ENCODE measurements at places on chromosomes 12 and 14.
A peak's percentile ranks its signal among the peaks of the same experiment; 100 is the strongest.

GRCh38 chr14:61559641-61560201, 135.6 kb upstream of the HIF1A start:
- DNase-seq: no peak

DNA sequence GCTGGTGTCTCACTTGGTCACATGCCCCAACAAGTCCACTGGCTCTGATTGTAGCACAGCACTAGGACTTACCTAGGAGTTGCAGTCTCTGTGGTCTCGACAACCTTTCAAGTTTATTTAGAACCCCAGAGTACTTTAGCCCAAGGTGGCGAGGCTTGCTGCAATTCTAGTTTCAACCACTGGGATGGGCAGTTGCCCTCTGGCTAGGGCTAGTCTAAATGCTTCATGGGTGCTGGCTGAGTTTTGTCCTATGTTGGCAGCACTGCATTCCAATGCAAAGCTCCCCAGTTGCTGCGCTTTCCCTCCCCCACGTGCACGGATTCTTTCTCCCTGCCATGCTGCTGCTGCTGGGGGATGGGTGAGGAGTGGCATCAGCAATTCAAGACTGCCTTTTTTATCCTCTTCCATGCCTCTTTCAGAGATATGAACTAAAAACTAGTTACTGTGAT, 207.9 kb downstream of the SYNE2 start:
- DNase-seq: peak; percentile 12

DNA sequence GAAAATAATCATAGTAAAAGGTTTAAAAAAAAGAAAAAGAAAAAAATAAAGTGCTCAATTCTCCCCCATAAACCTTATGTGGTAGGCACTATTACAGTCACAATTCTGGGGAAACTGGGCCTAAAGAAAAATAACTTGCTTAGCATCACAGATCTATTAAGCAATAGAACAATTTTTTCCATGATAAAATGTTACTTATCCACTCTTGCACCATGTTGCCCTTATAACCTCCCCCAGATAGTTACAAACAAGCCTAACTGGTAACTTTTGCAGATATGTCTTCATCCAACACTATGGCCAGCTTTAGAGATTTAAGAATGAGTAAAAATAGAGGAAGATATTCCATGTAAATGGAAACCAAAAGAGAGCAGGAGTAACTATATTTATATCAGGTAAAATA, 164.8 kb downstream of the DUSP6 start:
- DNase-seq: no peak

GRCh38 chr14:95375539-95376109, 55.9 kb upstream of the CLMN start:
- DNase-seq: no peak

GRCh38 chr12:103816663-103817062, 24.4 kb downstream of the NT5DC3 start:
- no peak for DNase-seq

GRCh38 chr14:30876692-30877091, 2.3 kb downstream of the COCH start:
- no peak for DNase-seq

GRCh38 chr14:34297786-34298520, 164.1 kb downstream of the SPTSSA start:
- no peak for DNase-seq

- DNase-seq: no peak
These were observed 1.3 kb upstream of the RNU6-7 start for GRCh38 chr14:32200368-32201192.

- no peak for DNase-seq
These were observed 88.7 kb downstream of the PPP2R5E start for GRCh38 chr14:63454436-63454835.

DNA sequence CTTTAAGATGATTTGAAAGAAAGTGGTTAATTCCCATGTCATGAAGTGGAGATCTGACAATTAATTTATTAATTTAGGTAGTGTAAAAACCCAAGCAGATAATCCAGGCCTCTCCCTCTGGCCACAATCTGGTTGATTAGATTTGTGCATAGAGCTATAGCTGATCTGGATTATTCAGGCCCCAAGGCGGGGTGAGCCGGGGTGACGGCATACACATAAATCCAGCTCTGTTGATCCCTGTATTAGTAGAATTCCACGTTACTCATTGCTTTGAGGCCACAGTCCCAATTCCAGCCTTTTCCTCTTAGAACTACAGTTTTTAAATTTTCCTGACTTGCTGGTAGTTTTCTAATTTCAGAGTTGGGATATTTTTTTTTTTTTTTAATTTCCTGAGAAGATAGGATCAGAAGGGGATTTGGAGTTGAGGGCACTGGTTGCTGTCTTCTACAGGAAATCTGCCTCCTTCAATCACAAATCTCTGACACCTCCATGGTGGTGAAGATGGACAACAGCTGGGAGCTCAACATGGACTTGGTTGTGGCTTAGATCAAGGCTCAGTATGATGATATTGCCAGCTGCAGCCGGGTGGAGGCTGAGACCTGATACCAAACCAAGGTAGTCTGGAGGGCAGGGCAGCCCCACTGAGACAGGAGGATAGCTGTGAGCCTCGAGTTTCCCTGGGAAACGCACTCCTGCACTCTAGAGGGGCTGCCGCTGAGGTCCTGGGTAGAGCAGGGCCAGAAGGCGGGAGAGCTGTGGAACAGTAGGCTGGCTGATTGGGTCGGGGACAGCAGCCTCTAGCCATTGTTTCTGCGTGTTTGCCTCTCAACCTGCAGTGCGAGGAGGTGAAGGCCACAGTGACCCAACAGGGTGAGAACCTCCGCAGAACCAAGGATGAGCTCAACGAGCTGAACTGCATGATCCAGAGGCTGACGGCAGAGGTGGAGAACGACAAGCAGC, 19.4 kb downstream of the KRT85 start:
- DNase-seq: no peak

GRCh38 chr14:26128931-26129671, 468.7 kb downstream of the NOVA1 start:
- no peak for DNase-seq

- no peak for DNase-seq
These were observed 3.0 kb downstream of the PLEKHG6 start for GRCh38 chr12:6313326-6313940.

DNA sequence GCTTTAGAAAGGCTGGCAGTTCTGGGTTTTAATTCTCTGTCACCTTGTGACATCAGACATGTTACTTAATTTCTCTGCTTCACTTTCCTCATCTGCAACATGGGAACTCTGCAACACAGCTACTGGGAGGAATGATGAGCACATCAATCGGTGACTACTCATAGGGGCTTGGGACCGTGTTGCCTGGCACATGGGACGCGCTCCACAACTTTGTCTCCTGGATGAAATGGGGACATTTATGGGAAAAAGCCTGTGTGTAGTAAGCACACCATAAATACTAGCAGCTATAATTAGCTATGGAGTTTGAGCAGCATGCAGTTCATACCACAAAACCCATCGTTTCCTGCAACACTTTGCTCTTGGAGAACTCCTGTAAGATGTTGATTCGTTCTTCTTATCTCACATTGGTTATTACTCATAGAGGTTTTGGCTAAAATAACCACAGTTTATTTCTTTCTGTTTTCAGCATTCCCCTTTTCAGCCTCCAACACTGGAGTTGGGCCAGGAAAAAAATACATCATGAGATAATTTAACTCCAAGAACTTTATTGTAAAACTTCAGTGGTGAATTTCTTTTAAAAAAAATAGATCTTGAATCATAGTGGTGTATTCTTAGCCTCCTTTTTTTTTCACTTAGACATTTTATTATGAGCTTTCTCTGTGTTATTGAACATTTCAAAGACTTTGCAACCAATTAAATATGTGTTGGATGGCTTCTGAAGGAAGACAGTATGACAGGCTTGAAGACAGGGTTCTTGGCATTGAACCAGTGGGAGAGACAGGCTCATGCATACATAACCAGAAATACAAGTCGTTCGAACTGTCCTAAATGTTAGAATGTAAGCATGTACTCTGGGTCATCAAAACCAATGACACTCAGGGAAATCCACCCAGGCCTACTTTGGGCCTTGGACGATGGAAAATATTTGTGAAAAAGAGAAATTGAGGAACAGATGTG, 72.7 kb downstream of the RIN3 start:
- DNase-seq: no peak

DNA sequence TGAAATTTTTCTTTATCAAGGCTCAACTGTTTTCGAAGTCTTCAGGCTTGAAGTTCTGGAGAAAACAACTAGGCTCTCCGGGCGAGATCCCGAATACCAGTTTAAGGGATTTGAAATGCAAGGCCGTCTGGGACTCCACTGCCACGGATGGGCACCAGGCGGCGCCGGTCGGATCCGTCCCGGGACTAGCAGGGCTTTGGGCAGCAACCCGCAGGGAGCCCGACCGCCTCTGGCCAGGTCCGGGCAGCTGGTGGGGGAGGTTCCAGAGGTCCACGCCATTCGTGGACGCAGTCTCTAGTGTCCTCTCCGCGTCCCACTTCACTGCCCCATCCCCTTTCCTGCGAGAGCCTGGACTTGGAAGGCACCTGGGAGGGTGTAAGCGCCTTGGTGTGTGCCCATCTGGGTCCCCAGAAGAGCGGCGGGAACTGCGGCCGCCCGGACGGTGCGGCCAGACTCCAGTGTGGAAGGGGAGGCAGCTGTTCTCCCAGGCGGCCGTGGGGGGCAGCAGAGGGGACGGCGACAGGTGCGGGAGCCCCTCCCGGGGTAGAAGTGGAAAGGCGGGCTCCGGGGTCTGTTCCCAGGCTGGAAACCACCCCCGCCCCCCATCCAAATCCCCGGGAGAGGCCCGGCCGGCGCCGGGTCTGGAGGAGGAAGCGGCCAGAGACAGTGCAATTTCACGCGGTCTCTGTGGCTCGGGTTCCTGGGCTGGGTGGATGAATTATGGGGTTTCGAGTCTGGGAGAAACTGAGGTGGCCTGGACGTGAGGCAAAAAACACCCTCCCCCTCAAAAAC, 838 bp upstream of the ERBB3 start:
- peak; percentile 88 for DNase-seq

DNA sequence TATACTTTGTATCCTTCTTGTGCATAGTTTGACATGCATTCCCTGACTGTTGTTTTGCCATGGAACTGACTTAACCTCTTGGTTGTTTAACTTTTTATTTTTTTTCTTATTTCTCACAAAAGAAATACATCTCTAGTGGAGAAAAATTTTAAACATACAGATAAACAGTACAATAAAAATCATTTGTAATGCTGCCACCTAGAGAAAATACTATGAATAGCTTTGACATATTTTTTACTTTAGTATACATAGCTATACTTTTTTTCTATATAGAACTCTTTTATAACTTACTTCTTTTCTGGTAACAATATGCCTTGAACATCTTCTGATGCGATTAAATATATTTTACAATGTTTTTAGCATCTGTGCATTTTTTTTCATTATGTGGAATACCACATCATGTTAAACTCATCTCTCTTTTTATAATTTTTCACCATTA, 184.5 kb downstream of the AKAP6 start:
- no peak for DNase-seq

DNA sequence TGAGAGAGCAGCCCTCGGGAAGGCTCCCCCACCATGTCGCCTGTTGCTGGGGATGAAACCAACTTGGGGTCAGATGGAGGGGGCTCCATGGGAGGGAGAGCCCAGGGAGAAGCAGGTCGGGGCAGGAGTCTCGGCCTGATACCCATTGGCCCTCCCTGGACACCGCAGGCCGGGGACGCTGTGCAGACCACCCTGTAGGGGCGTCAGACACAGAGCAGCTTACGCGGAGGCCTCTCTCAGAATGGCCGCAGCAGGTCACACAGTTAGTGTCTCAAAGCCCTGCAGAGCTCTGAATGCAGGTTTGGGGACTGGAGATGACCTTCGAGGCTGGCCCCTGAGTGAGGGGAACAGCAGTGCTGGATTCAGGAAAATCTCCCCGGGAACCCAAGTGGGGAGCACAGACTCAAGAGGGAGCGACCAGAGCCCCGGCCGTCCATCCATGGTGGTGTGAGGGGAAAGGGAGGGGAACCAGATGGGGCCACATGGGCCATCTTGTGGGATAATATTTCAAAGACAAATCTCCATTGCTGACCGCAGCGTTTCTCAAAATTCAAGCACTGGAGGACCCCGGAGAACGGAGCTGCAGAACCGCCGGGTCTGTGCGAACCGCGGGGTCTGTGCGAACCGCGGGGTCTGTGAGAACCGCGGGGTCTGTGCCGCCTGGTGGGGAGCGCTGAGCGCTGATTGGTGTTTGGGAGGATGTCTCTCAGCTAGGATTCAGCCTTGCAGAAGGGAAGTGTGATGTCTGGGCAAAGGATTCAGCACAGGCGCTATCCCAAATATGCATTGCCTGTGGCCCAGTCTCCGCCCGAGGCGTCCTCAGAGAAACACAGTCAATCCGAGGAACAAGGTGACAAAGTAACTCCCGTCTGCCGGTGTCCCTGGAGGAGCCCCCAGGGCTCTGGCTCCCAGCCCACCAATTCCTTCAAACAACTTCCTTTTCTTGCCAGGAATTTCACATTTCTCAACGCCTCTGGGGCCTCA, 324.4 kb upstream of the RTL1 start:
- no peak for DNase-seq

Measured in HuH-7.5 (cell line).